CD8-positive, alpha-beta memory T cell (primary cell): ENCODE measurements at places on chromosomes 11 and 22.

DNA sequence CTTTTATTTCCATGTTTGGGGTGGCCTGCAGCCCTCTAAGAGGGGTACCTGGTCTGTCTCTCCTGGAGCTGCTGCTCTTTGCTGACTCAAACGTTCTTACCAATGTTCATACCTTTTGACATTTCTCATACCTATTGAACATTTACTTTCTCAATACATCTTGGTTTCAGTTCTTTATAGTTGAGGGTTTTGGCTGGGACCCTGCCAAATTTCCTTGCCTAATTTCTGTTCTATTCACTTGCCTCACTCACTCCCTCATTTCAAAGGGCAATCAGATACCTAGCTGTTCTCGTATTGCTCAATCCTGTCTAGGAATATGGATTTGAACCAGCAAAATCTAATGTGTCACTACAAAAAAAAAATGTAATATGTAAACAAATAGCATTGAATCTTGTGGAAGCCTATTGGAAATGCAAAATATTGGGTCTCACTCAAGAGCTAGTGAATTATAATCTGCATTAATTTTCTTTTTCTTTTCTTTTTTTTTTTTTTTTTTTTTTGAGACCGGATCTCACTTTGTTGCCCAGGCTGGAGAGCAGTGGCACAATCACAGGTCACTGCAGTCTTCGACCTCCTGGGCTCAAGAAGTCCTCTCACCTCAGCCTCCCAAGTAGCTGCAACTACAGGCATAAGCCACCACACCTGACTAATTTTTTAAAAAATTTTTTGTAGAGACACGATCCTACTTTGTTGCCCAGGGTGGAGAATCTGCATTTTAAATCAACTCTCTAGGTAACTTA lies 7.5 kb downstream of the OR6M1 start:
- no peak for DNase-seq

GRCh38 chr11:898143-898511 lies 12.5 kb downstream of the CHID1 start:
- DNase-seq: no peak

DNA sequence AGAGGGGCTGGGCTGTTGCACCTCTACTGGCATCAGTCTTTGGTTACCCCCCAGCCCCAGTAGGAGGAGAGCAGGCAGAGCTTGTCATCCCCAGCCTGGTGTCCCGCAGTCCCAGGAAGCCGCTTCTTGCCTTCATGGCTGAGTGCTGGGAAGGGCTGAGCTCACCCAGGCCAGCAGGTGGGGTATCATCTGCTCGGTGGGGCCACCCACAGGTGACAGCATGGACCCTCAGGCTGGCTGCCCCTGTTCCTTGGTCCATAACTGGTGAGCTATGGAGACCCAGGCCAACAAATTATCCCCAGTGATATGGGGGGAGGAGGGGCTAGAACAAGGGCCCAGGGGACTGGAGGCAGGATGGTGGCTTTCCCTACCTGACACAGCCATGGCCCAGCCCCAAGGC lies 6.5 kb upstream of the RHOD start:
- DNase-seq: no peak

- no peak for DNase-seq
Observed at GRCh38 chr11:21492931-21493330, 700.0 kb upstream of the ANO5 start.

DNA sequence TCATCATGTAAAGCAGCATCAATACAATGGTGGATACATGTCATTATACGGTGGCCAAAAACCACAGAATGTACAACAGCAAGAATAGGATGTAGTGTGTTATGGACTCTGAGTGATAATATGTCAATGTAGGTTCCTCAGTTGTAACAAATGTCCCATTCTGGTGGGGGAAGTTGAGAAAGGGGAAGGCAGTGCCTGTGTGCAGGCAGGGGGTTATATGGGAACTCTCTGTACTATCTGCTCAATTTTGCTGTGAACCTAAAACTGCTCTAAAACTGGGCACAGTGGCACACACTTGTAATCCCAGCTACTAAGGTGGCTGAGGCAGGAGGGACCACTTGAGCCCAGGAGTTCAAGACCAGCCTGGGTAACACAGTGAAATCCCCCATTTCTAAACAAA lies 5.9 kb downstream of the CHKA start:
- DNase-seq: no peak

DNA sequence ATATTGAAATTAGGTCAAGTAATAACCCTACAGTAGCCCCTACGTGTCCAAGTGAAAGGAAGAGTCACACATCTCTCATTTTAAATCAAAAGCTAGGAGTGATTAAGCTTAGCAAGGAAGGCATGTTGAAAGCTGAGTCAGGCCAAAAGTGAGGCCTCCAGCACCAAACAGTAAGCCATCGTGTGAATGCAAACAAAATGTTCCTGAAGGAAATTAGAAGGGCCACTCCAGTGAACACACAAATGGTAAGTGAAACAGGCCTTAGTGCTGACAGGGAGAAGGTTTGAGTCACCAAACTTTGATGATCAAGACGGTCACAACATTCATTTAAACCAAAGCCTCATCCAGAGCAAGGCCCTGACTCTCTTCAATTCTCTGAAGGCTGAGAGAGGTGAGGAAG lies 127.2 kb downstream of the SHANK2 start:
- no peak for DNase-seq

GRCh38 chr11:17719938-17720795 lies 796 bp downstream of the MYOD1 start:
- no peak for DNase-seq

- DNase-seq: no peak
Observed at GRCh38 chr22:32097881-32098499, 54.9 kb downstream of the SLC5A1 start.

- DNase-seq: no peak
Observed at GRCh38 chr11:65816696-65817095, 17.1 kb upstream of the SNX32 start.

- DNase-seq: no peak
Observed at GRCh38 chr11:35166369-35167360, 27.7 kb downstream of the CD44 start.

- DNase-seq: peak; percentile 17
Observed at GRCh38 chr11:14148653-14149273, 186.2 kb downstream of the SPON1 start.

- DNase-seq: no peak
Observed at GRCh38 chr11:119041821-119042514, 11.3 kb upstream of the SLC37A4 start.

DNA sequence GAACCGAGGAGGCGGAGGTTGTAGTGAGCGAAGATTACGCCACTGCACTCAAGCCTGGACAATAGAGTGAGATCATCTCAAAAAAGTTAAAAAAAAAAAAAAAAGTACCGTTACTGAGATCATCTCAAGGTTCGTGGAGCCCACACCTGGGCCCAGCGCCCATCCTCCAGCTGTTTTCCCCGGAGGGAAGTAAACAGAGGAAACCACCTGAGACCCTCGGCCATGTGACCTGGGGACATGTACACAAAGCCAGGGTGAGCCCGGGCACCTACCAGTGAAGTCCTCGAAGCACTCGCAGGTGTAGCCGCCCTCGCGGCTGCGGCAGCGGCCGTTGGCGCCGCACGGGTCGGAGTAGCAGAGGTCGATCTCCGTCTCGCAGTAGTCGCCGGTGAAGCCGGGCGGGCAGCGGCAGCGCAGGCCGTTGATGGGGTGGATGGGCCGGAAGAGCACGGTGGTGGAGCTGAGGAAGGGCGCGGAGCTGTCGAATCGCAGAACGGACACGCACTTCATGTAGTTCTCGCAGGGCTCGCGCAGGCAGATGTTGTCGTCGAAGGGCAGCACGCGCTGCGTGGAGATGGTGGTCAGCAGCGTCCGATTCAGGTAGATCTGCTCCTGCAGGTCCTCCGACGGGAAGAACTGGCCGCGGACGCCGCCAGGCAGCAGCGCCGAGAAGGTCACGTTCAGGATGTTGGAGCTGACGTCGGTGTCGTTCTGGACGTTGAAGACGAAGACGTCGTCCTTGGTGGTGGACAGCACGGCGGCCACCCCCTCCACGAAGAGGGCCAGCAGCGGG lies 73.8 kb downstream of the CELSR1 start:
- DNase-seq: no peak

GRCh38 chr22:28560046-28560742 lies 119.4 kb downstream of the TTC28 start:
- DNase-seq: no peak

DNA sequence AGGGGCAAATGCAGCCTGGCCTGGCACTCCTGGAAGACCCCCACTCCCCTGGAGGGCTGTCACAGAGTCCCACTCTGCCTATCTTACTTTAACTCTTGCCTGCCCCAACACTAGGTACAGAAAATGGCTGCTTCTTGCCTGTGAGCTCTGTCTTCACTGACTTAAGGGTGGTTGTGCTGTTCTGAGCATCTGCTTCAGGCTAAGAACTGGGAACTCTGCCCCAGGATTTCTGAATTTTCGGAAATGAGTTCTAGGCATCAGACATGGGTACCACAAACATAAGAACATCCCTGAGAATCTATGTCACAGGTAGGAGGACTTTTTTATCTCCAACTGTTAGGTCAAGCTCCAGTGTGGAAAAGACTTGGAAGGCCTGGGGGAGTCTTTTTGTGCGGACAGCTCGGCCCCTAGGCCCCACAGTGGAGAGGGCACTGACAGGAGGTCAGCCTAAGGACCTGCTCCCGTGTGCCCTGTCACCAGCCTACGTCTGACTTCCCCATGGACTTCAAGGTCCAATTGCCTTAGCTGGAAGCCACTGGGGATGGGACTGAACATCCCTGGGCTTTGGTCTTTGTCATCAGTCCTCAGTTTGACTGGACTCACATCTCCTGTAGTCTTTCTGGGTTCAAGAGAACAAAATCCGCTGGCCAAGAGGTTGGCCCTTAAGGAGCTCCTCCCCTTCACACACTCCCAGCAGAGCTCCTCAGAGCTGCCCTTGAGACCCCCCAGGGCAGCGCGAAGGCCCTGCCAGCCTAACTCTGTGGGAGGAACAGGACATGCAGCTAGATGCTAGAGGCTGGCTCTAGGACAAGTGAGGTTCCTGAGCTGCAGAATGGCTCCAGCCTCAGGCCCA lies 31.9 kb downstream of the PPP2R1B start:
- DNase-seq: no peak

DNA sequence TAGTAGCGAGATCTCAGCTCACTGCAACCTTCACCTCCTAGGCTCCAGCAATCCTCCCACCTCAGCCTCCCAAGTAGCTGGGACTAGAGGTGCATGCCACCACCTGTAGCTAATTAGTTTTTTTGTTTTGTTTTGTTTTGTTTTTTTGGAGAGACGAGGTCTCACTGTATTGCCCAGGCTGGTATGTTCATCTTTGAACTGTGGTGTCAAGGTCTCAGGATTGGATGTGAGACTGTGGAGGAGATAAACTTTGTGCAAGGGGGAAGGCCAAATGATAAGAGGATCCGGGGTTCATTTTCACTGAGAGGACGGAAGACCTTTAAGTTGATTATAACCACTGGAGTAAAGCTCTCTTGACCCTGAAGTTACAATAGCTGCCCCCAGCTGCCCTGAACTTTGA lies 8.9 kb downstream of the SEC14L2 start:
- DNase-seq: no peak

DNA sequence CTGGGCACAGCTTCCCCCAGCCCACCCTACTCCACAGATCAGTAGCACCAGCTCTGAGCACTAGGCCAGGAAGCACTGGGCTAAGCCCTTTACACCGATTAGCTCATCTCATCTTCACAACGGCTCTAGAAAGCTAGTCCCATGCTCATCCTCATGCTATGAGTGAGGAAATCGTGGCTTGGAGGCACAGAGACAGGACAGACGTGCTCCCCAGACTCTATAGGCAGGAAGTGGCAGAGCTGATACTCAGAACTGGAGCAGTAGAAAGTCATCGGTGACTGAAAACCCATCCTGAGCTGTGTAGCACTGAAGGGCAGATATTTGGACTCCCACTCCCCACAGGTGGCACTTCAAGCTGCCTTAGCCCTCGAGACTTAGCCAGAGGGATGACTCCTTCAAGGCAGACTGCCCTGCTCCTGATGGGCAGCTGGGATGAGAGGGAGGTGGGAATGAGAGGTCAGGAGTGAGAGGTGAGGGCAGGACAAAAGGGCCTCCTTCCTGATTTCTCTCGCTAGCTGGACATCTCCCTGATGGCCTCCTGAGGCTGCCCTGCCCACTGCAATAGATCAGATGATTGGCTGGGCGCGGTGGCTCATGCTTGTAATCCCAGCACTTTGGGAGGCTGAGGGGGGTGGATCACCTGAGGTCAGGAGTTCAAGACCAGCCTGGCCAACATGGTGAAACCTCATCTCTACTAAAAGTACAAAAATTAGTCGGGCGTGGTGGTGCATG lies 9.7 kb downstream of the CD5 start:
- peak; percentile 70 for DNase-seq

- no peak for DNase-seq
Observed at GRCh38 chr11:100240025-100240539, 447.0 kb upstream of the ARHGAP42 start.

DNA sequence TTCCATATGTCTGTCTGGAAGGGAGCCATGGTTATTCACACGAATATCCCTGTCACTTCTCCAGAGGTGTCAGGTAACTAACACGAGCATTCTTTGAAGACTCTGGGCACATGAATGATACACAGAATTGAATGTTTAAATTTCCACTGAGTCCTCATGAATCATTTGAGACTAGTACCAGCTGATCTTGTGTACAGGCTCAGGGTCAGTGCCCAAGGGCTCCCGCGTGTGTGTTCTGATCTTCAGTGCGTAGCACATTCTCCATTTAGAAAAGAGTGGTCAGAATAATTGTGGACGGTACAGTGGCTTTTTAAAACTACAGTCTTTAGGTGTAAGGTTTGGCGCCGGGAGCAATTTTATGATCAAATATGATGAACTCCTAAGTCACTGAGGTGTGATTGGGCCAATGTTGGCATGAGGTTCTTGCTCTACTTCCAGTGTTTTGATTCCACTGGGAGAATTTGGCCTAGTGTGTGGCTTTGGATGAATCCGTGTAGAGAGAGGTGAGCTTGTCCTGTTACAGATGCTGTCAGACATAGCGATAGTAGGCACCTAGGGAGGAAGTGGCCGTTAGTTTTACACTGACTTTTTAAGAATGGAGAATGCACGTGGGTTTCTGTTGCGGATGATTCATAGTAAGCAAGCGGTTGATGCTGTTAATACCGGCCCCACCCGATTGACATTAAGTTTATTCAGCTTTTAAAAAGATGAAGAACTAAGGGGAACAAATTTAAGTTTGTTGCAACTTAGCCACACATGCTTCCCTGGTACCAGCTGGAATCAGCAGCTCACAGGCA lies 22.2 kb downstream of the NUP50 start:
- DNase-seq: no peak

GRCh38 chr11:74141241-74141695 lies 29.5 kb downstream of the C2CD3 start:
- DNase-seq: no peak

GRCh38 chr22:27748751-27749191 lies 52.8 kb downstream of the MN1 start:
- DNase-seq: no peak

GRCh38 chr22:24302591-24302990 lies 32.0 kb downstream of the SPECC1L start:
- no peak for DNase-seq

DNA sequence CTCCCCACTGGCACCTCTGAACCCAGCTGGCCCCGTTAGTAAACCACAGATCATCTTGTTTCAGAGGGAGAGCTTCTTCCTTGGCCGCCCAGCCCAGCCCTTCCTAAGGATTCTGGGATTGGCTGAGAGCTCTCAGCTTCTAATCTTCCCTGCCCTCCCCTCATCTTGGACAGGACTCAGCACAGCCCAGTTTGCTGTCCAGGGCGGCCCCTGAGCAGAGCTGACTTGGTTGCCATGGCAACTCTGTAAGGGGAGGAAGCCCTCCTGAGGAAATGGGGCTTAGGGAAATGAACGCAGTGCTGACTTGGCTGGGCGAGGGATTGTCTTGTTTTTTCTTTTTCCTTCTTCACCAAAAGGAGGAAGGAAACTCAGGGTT lies 4.6 kb downstream of the APOL4 start:
- DNase-seq: no peak

GRCh38 chr11:93907901-93908300 lies 57.5 kb upstream of the VSTM5 start:
- DNase-seq: no peak

- DNase-seq: peak; percentile 42
Observed at GRCh38 chr11:65225279-65226102, 36.3 kb upstream of the POLA2 start.
